ENCODE measurements at places on chromosomes 3 and 15.
A peak's percentile ranks its signal among the peaks of the same experiment; 100 is the strongest.

DNA sequence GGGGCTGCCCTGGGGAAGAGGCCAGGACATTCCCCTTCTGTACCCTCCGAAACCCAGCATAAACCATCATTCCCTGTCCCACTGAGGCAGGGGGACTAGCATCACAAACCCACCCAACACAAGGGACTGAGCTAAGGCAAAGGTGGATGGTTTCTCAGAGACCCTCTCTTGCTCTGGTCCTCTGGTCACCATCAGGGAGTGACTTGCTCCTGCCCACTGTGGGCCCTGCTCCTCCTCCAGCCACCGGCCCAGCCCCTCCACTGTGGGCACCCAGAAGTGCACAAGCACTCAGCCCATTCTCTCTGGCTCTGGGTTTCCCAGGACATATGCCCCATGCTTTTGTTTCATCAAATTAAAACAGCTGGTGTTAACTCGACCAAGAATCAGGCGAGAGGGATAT lies 44.9 kb downstream of the PTH1R start:
- no peak for DNase-seq

DNA sequence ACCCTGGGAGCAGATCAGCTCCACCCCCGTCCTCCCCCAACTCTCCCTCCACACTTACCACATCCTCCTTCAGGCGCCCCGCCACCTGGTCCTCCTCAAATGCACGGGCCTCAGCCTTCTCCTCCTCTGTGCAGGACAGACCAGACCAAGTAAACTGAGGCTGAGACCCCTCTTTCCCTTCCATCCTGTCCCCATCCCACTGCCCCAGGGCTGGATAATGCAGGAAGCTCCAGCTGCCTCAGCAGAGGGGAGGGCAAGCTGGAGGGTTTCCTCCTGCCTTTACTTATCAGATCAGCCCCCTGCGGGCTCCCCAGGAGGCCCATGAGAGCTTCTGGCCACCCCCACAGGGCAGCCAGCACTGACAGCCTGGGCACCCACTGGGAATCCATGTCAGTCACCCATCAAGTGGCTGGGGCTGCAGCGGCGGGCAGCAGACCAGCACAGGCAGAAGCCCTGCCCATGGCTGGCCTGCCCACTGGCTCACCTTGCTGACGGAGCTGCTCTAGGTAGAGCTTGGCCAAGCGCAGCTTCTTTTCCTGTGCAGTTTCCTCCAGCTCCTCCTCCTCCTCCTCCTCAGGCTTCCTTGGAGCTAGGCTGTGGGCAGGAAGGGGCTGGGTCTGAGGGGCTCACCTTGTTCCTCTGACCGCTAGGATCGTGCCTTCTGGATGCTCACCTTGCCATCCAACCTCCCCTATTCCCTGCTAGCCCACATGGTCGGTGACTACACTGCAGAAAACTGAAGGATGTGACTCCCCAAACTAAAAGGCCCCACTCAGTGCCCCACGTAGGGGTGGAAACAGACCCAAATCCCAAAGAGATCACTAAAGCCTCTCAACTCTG lies 3.9 kb downstream of the RRP9 start:
- no peak for DNase-seq

GRCh38 chr15:36951731-36952247 lies 148.6 kb downstream of the MEIS2 start:
- peak; percentile 93 for DNase-seq

DNA sequence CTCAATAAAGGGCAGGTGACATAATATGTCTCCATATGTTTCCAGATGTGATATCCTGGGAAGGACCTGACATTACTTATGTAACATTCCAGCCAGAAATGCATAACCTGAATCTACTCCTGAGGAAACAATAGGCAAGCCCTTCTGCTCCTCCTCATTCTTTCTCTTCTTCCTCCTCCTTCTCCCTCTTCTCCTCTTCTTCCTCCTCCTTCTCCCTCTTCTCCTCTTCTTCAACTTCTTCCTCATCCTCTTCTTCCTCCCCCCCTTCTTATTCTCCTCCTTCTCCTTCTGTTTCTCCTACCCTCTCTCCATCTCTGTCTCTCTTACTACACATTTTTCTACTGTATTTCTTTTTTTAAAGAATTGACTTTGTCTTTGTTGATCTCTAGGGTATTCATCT lies 43.5 kb upstream of the ITGA11 start:
- no peak for DNase-seq

DNA sequence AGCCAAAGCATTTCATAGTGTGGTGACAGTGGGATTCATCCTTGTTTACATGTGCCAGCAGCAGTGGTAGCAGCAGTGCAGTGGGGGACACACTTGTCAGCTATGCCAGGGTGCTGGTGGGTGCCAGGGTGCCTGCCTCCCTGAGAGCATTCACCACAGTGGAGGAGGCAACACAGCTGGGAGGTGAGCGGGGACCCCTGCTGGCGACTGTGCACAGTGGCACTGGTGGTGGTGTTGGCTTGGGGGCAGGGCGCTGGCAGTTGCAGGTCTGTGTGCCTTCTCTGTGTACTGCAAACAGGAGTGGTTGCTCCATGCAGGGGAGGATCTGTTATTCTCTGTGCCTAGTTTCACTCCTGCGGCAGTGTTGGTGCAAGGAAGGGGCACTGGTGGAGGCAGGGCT lies 41.2 kb downstream of the CEP63 start:
- DNase-seq: no peak

GRCh38 chr3:149600634-149601033 lies 57.2 kb downstream of the WWTR1 start:
- DNase-seq: no peak

GRCh38 chr15:51022206-51022605 lies 72.5 kb downstream of the TNFAIP8L3 start:
- no peak for DNase-seq

- peak; percentile 81 for DNase-seq
Observed at GRCh38 chr3:98563661-98564281, 29.6 kb downstream of the CPOX start.

GRCh38 chr3:134607054-134608022 lies 43.5 kb downstream of the KY start:
- DNase-seq: peak; percentile 13

GRCh38 chr3:54232618-54233017 lies 110.3 kb downstream of the CACNA2D3 start:
- DNase-seq: no peak

DNA sequence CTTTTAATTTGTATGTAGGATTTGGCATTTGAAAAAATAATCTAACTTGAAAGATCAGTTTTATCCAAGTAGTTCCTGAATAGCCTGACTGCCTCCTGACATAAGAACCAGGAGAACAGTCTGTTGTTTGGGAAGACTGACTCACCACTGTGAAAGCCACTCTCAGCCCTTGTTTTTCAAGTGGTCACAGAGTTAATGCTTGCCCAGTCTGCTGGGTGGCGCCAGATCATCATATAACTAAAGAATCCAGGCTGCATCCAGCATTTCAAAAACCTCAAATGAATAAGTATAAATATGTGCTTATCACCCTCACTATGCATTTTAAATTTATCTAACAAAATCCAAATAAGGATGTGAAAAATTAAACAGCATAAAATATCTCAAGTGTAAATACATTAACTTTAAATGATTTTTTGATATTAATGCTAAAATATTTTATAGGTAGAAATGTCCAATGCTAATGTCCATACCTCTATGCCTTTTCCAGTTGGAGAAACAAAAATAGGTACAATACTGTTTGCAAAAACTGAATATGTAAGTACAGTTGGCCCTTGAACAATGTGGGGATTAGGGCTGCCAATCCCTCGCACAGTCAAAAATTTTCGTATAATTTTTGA lies 26.9 kb upstream of the ZBBX start:
- peak; percentile 20 for DNase-seq
